Bone marrow (tissue), 2 donors: ENCODE measurements at places on chromosomes 11 and 22.

- no peak for DNase-seq
Observed at GRCh38 chr11:35747668-35748067, 85.1 kb downstream of the TRIM44 start.

- DNase-seq = no peak
Observed at GRCh38 chr11:19659529-19659928, 53.1 kb upstream of the NAV2 start.

- no peak for DNase-seq
Observed at GRCh38 chr11:102345904-102346303, 1.1 kb upstream of the BIRC2 start.

DNA sequence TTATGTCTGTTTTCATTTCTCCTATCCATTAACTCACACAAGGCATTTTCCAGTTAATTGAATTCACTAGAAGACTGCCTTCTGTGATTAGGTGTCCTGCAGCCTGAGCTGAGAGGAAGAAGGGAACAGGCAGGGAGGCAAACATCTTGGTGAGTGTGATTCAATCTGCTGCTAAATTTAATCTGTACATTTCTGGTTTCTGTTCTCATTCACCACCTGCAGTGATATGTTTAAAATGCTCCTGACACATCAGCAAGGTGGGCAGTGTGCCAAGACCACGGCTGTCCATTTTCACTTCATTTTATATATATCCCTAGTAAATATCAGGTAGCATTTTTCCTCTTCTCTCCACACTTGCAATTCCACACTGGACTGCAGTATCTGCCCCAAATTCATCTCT, 416.5 kb downstream of the TMEM135 start:
- DNase-seq = no peak

DNA sequence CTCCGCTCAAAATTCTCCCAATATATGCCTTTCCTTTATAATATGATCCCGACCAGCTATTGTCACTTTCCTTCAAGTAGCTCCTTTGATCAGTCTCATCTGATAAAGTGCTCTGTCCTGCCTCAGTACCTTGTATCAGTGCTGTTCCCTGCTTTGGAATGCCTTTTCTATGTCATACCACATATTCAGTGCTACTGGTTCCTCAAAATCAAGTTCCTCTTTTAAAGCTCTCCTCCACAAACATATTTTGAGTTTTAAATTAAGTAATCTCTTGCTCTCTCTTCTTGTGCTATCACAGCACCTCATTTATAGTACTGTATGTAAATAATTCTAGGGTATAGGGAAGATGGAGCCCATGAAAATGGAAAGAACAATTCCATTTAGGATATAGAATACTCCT, 137.1 kb upstream of the CTSC start:
- peak; percentile 57 for DNase-seq

GRCh38 chr11:18611196-18611595, 11.6 kb downstream of the MISFA start:
- no peak for DNase-seq

DNA sequence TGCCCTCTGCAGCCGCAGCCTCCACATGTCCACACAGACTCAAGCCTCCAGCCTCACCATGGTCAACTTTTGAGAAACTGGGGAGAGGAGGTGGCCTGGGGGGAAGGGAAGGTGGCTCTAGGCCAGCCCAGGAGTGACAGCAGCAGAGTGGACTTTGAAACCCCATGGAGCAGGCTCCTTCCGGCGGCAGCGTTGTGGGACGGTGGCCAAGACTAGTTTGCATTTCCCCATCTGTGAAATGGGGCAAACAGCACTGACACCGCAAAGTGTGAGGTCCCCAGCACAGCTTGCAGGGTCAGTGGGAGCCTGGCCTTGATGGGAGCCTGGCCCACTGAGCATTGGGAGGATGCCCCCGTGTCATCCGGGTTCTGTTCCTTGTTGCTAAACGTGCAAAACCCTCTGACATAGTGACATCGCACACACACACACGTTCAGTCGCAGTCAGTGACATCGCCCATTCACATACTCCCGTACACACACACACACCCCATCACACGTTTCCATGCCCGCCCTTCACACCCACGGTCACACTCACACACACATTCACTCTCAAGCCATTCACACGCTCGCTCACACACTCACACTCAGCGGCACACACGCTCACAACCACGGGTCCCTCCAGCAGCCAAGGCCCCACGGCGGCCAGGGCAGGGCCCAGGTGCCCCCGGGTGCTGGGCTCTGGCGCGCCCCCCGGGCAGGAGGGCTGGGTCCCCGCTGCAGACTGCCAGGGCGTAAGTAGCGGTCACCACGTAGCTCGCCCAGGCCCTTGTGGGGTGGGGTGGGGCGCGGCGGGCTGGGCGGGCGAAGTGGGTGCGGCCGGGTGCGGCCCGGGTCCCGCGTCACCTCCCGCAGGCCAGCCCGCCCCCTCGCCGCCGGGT, 585 bp downstream of the CYB5R3 start:
- no peak for DNase-seq

DNA sequence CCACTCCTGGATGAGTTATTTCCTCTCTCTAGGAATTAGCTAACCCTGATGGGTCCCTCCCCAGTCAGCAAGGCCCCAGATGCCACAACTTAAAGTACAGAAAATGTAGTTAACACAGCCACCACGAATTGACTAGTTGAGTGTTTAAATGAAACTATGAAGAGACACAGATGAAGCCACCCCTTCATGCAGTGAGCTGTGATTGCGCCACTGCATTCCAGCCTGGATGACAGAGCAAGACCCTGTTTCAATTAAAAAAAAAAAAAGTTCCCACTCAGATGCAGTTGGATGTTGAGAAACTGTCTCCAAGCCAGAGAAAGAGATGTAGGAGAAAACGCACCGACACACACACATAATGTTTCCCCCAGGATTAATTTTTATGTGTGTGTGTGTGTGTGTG, 53.3 kb downstream of the SCN3B start:
- no peak for DNase-seq

DNA sequence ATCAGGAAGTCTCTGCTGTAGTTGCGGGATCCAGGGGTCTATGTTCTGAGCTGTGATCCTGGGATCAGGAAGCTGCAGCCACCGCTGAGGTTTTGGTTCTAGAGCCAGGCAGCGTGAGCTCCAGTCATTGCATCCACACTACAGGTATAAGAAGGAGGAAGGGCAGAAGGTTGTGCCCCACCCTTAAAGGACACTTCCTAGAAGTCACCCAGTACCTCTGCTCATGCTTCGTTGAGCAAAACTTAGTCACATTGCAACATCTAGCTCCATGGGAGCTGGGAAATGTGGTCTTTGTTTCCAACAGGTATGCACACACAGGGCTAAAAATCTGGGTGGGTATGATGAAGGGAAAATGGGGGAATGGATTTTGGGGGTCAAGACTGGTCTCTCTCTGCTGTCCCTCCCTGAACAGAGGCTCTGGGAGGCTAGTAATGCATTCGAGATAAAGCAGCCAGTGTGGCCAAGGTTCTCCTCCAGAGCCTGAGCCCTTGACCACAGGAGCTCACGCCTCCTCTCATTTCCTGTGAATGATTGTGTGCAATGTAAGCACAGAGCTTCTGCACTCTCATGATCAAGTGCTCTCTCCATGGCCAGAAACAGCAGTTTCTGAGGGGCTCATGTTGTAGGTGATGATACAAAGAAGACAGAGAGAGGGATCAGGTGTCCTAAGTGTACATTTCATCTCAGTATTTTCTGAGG, 86.8 kb upstream of the OR4B1 start:
- DNase-seq = no peak

DNA sequence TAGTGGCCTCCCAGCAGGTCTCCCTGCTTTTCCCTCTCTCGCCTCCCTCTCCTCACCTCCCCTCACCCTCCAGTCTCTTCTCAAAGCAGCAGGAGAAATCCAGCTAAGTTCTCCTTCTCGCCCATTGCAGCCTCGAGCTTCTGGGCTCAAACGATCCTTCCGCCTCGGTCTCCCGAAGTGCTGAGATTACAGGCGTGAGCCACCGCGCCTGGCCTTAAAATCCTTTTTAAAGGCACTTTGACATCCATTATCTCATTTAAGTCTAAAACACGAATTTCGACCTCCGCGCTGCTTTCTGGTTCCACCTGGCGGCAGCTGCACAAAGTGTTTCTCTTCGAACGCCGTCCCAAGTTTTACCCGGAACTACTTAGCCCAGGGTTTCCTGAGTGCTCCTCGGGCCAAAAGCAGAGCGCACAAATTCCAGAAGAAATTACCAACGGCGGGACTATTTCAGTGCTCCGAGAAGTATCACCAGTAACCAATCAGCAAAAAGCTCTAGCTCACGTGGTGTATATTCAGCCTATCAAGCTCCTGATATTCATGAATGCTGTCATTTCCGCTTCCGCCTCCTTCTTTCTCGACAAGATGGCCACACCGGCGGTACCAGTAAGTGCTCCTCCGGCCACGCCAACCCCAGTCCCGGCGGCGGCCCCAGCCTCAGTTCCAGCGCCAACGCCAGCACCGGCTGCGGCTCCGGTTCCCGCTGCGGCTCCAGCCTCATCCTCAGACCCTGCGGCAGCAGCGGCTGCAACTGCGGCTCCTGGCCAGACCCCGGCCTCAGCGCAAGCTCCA, at the start of gene EIF3F:
TSS of gene EIF3F (plus strand) at position 570 of the 792 bp plus-strand sequence. CDS start at position 586, 16 bp downstream.
- DNase-seq = peak; percentile 100

GRCh38 chr11:102546923-102547471, 16.4 kb upstream of the MMP7 start:
- DNase-seq = no peak

DNA sequence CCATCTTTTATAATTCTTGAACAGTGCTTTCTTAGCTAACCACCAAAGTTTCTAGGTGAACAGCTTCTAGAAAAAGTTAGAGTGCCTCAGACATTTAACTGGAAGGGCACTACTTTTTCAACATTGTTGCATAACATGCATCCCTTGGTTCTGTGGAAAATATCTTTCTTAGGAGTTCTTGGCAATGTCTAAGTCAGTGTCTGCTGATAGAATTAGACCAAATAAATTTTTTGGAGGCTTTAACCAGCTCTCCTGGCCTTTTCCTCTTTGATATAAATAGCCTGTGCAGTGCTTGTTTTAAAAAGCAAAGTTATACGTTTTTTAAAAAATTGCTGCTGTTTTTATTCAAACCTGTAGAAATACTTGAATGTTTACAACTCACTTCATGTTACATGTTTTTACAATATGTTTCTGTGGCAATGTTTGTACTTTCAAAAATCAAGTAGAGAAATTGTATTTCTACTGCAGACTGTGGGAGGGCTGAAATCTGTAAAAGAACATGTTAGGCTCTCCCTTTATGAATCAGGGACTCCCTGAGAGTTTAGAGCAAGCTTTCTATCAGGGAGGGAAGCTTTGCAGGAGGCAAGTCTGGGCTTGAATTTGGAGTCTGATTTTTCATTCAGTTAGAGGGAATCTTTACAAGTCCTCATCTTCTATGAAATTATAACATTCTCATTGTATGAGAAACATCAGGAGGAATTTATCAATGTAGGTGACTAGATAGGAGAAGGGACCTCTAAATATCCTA, 16.3 kb upstream of the PANX1 start:
- no peak for DNase-seq

GRCh38 chr11:122749005-122749687, 89.2 kb upstream of the CRTAM start:
- peak; percentile 97 for DNase-seq

GRCh38 chr11:67382276-67383136, 9.1 kb upstream of the CLCF1 start:
- peak; percentile 45 for DNase-seq

DNA sequence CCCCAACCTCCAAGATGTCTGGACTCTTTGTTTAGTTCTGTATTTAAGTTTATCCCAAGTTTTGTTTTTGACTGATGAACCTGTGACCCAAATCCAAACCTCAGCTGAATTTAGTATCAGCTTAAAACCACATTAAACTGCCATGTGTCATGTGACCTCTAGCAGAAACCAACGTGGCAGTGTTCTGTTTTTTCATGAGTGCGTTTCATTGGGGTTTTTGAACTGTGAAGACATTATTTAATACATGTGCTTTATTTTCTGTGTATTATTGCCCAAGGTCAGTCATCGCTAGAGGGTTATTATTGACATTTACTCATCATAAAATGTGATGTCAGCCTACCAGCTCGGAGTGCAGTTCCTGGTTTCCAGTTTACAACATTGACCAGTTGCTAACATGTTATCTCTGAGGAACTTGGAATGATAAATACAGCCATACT, 1.8 kb downstream of the TLCD5 start:
- no peak for DNase-seq

GRCh38 chr11:134357545-134357839, 25.7 kb downstream of the GLB1L2 start:
- DNase-seq = no peak

GRCh38 chr11:62413060-62413696, 5.7 kb upstream of the SCGB1A1 start:
- DNase-seq = no peak

GRCh38 chr11:68506908-68507307, 46.4 kb downstream of the PPP6R3 start:
- no peak for DNase-seq

DNA sequence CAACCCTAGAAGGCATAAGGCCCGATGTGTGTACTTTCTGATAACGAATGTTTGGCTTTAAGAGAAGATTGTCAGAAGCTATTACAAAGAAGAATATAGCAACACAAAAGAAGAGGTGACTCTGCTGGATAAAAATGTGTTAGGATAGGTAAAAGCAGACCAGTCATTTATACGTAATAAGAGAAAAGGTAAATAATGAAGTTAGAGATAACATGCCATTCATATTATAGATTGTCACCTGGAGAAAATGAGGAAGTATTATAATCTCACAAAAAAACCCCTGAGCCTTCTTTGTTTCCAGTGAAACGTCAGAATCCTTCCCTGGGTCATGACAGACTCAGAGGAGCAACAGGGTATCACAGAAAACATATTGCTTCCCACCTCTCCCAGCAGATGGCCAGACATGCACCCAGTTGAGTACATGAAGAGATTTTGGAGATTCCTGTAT, 36.1 kb downstream of the PPFIA1 start:
- DNase-seq = no peak

DNA sequence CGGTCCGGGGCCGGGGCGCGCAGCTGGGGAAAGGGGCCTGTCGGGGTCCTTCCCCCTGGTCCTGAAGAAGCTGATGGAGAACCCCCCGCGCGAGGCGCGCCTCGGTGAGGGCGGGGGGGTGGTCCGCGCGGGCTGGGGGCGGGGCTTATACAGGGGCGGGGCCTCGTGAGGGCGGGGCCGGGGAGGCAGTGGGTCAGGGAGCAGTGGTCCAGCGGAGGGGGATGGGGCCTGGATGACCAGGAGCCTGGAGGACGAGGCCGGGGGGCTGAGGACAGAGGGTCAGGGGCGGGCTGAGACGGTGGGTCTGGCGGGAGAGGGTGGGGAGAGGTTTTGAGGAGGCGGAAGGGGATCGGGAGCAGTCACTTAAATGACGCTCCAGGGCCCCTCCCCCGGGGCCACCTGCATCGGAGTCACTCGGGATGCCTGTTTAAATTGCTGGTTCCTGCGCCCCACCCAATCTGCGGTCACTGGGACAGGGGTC, 396 bp downstream of the TEF start:
- DNase-seq = peak; percentile 71

DNA sequence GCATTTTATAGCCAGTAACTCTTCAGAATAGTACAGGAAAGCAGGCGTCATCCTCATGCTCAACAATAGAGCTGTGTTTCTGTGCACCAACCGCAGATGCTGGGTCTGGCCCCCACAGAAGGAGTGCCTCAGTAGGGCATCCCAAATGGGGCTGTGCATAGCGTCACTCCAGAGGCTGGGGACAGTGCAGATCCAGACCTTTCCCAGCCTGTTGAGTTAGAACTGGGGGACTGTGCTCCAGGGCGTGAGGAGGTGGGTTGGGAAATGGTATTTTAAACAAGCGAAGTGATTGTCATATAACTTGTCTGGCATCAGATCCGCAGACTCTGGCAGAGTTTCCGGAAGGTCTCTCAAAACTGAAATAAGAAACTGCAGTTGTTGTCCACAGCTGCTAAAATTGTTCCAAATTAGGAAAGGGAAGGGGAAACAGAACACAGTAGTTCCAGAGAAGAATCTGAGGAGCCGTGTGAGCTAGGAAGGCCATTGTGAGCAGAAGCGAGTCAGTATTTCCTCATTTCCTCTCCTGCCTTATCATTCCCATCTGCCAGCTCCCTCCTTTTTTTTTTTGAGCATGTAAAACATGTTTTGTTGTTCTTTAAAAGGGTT, 52.2 kb downstream of the JAM3 start:
- DNase-seq = no peak
